ENCODE measurements at places on chromosomes 7 and 10. TPM values are rescaled to one million over a fixed set of nuclear protein-coding genes. Genes with fewer than 3 reads are reported as not detected.

The HGF gene
- total RNA-seq, result 0.13 TPM

The EPC1 gene
- total RNA-seq, result 21.6 TPM

The GJD4 gene
- total RNA-seq, result not detected

The ZNF862 gene
- total RNA-seq, result 2.8 TPM

The PRKG1 gene
- not detected for total RNA-seq

The NEUROD6 gene
- total RNA-seq, result not detected

The GPR85 gene
- not detected for total RNA-seq

The NPSR1 gene
- total RNA-seq, result not detected

The HOXA9 gene
- total RNA-seq, result 0.44 TPM

The RAB19 gene
- not detected for total RNA-seq

The SH2D4B gene
- total RNA-seq, result not detected

The GDF10 gene
- 0.11 TPM for total RNA-seq

The AGFG2 gene
- total RNA-seq, result 8.5 TPM

The OGDHL gene
- 0.15 TPM for total RNA-seq

The CFAP58 gene
- 0.07 TPM for total RNA-seq

The TMEM130 gene
- 0.19 TPM for total RNA-seq

The POLR2J2 gene
- total RNA-seq, result 0.25 TPM

The SPAM1 gene
- not detected for total RNA-seq

The AKR1E2 gene
- total RNA-seq, result 9.2 TPM

The TET1 gene
- 0.57 TPM for total RNA-seq

The UTF1 gene
- not detected for total RNA-seq

The EEF1AKMT2 gene
- total RNA-seq, result 18.3 TPM

The OR9A2 gene
- not detected for total RNA-seq

The PLEKHS1 gene
- total RNA-seq, result not detected

The DNAH11 gene
- total RNA-seq, result 0.26 TPM

The DENND10 gene
- total RNA-seq, result 60.1 TPM

The TCTN3 gene
- total RNA-seq, result 47.0 TPM

The UPK3B gene
- 20.2 TPM for total RNA-seq

The METTL27 gene
- total RNA-seq, result 12.3 TPM

The NXPH1 gene
- not detected for total RNA-seq

The SPAG6 gene
- not detected for total RNA-seq

The SH3PXD2A gene
- total RNA-seq, result 1.7 TPM

The GGCT gene
- total RNA-seq, result 84.8 TPM
